Activated T-cell treated with anti-CD3 and anti-CD28 coated beads, Interleukin-2, amount 50 U/mL, for 72 hours (primary cell): ENCODE measurements at places on chromosomes 1 and 21. TPM values are rescaled to one million over a fixed set of nuclear protein-coding genes. Genes with fewer than 3 reads are reported as not detected.

DNA sequence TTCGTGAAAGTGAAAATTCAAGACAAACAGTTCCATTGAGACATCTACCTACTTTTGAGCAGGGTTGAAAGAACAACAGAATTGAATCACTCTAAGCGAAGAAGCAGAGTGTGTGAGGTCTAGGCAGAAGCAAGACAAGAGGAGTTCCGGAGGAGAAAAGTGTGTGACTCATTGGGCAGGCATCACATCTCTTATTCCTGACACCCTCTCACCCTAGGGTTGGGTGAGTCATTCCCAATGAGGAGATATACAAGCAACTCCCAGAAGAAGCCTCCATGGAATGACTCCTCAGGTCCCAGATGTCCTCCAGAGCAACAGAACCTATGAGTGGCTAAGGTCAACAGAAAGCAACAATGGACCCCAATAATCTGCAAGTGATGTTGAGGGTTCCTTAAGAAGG lies 138.1 kb downstream of the TPR start:
- DNase-seq = no peak

- DNase-seq = no peak
Observed at GRCh38 chr1:39751595-39751994, 12.9 kb downstream of the PPIE start.

GRCh38 chr1:21216835-21217811 lies 40.4 kb upstream of the EIF4G3 start:
- peak; percentile 75 for DNase-seq

GRCh38 chr1:73832276-73833181 lies 365.4 kb downstream of the LRRIQ3 start:
- DNase-seq = no peak

DNA sequence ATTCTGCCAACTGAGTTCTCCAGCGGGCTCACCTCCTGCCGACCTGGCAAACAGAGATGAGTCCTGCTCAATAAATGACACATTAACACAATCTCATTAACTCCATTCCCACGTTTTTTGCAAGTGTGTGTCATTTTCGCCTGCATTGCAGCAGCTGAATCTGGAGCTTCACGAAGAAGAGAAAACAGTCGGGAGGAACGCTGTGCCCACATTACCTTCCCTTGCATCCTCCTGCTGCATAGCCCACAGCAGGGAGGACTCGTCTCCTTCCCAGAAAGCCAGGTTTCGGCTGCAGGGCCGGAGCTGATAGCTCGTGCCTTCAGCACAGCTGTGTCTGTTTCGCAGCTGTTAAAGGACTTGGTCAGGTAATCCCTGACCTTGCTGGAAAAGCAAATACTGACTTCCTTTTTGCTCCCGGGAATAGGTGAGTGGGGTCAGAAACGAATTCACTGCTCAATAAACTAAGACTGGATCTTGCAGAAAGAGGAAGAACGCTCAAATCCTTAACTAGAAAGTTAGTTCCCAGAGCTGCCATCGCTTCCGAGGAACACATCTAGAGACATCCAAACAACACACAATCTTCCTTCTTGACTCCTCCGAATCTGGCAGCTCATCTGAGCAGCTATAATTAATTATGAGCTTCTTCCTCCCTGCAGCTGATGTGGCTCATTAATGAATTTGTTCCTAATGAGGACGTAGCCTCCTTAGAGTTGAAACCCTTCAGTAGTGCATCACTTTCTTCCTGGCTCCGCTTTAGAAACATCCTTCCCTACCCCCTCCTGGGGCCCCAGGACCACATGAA lies 33.0 kb downstream of the KANK4 start:
- no peak for DNase-seq

GRCh38 chr1:185464777-185465176 lies 147.7 kb upstream of the IVNS1ABP start:
- no peak for DNase-seq

DNA sequence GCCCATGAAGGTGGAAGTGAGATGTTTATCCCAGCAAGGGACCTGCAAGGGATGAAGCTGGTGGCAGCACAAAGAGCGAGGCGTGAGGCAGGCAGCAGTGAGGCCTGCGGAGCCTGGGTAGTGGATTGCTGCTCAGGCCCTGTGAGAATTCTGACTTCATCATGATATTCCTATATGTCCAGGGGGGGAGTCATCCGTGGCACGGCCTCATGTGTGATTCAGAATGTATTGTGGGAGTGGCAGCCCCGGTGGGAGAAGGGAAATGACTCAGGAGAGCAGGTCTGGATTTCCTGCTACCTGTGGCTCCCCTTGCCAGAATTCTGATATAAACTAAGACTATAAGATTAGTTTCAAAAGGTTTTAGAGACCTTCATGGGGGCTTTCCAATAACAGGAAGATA lies 240.9 kb downstream of the CAMTA1 start:
- DNase-seq = no peak

DNA sequence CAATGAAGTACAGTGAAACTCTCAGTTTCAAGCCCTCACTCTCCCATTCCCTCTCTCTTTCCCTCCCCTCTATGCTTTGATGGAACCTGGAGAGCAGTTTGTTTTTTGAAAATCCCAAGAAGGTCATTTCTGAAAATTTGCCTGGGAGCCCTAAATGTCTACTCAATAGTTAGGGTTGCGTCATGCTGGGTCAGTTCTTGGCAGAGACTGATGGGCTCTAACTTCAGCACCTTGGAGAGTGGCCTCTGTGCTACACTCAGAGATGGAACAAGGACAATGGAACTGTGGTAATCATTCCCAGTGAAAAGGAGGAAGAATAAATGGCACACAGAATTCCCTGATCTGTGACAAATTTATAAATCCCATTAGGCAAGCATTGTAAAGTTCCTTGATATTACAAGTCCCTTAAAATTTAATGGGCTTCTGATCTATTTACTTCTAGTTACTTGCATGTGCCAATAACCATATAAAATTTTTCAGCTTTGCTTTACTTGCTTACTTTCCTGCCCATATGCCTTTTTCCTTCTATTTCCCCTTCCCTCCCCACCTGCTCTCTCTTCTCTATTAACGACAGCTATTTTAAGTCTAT lies 182.9 kb upstream of the KCND3 start:
- DNase-seq = no peak

DNA sequence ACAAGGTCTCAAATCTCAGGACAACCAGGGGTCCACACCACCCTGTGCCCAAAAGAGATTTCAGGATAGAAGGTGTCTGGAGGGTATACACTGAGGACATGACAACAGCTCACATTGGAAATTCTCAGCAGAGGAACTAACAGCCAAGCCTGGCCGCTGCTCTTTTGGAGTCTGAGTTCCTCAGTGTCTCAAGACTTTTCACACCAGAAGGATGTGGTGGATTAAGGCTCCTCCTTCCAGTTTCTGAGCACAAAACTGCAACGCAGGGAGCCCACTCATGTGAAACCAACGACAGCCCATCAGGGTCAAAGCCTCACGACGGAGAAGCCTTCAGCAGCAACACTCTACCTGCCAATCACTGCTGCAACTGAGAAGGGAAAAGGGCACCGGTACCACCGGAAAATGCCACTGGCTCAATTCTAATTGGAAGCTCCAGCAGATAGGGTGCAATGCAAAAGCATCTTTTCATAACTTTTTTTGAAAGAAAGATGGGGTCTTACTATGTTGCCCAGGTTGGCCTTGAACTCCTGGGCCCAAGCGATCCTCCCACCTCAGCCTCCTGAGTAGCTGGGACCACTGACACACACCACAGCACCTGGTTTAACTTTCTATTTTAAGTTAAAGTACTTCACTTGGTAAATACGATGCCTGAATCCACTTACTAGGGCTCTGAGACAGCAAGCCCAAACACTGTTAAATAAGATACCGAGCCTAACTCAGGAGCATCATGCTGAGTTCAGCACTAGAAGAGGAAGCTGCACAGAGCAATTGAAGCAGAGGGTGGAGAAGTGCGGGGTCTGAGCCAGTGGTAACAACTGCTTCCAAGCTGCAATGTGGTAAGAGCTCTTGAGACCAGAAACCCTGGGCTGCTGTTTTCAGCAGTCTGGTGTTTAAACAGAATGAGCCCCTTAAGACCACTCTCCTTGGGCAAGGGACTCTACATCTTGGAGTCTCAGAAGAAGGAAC lies 7.8 kb downstream of the CAPZB start:
- DNase-seq = peak; percentile 48

GRCh38 chr1:203287109-203287893 lies 18.0 kb upstream of the BTG2 start:
- DNase-seq = peak; percentile 84

DNA sequence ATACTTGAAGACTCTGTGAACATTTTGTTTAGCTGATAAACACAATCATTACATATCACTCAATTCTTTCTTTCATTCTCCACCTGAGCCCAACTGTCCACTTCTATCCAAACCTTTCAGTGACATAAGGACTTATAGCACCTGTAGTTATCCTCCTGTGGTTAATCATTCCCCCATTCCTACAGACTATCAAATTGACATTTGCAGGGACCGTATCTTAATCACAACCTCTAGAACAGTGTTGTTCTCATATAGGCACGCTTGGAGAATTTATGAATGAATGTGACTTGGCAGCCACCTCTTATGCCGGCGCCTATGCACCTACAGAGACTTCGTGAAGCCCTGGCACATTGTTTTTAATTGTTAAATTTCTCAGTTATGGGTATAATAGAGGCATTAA lies 83.9 kb upstream of the CXADR start:
- no peak for DNase-seq

DNA sequence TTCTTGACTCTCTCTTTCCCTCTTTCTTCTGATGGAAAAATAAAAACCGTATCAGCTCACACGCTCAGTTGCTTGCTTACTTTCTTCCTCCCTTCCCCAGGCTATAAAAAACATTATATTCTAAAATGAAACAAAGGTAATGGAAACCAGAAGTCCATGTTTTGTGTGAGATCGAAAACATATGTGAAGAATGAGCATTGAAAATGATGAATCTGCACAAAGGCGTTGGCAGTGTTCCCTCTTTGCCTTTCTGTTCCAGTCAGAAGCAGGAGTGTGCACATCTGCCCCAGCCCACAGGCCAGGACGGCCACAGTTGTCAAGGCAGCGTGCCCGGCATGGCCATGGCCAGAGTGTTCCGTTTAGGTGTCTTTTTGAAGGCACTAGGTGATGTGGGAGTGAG lies 185.3 kb upstream of the USP24 start:
- no peak for DNase-seq

GRCh38 chr21:26686278-26686677 lies 113.2 kb upstream of the CYYR1 start:
- DNase-seq = no peak

GRCh38 chr1:111515291-111516004 lies 12.0 kb upstream of the ADORA3 start:
- peak; percentile 35 for DNase-seq

DNA sequence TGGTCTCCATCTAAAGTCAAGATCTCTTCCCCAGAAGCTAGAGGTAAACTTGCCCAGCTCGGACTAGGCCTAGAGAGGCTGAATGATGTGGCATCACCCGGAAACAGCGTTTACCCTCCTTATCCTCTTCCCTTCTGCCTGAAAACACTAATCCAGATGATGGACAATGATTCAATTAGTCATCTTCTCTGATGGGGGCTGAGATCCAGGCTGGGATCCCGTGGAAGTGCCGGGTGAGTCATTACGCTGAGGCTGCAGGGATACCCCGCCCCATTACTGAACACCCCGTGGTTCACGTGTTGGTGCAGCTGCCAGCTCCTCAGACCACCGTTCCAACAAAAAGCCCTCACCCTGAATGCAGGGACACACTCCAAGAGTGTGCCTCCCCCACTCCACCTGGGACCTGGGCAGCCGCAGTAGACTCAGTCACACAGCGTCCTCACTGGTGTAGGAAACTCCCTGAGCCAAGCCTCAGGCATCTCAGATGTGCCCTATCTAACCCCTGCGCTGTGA lies 2.0 kb downstream of the S100A6 start:
- no peak for DNase-seq

DNA sequence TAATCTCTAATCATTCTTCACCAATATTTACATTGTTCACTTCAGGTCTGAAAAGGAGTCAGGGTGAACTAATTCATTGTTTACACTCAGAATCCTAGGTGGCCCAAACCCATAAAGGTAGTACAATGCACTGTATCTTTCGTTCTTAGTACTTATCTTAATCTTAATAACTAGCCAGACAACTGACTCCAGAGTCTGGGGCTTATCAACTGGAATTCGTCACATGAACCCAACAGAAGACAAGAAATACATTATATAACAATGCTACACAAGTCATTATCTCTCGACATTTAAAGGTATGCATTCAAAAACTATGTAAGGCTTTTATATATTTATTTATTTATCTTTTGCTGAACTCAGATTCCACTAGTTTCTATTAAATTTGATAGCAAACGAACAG lies 125.9 kb upstream of the ESRRG start:
- no peak for DNase-seq

- no peak for DNase-seq
Observed at GRCh38 chr1:99550198-99550597, 95.7 kb upstream of the PALMD start.

DNA sequence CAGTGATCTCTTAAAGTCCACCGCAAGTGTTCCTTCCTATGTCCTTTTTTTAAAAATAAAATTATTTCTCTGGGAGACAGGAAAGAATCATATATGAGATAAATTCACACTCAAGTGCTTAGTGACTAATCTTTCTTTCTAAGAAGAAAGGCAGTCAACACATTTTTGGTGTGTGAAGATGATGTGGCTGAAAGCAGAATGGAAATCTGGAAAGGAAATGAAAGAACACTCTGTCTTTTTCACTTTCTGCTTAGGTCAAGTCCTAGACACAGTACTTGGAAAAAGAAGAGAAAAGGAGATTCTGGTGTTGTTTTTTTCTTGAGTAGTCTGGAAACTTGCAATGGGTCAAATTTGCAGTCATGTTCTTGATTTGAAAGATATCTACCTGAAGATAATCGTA lies 45.5 kb upstream of the PRRX1 start:
- DNase-seq = no peak

DNA sequence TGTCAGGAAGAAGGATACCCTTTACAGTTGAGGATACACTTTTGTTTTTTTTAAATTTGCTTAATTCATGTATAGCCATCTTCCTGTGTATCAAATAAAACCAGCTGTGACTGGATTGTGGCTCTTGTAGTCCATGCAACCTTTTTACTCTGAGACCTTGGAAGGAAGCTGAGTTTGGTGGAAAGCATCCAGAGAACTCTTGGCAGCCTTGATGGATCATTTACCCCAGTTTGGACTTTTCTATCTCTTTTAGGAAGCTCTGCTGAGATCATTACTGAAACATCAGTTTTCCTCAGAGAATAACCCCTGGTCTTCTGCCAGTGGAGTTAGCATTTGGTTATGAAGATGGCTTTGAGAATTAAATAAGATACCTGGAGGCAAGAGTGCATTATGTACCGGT lies 21.2 kb upstream of the APOBEC4 start:
- DNase-seq = no peak

DNA sequence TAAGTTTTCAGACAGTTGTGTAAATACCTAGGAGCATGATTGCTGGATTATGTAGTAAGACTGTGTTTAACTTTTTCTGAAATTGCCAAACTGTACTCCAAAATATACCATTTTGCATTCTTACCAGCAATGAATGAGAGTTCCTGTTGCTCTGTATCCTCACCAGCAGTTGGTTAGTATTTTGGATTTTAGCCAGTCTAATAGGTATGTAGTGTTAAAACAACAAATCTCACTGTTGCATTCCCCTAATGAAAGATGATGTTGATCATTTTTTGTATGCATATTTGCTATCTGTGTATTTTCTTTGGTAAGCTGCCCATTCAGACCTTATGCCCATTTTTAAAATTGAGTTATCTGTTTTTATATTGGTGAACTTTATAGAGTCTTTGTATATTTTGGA lies 89.9 kb downstream of the RASAL2 start:
- no peak for DNase-seq

- no peak for DNase-seq
Observed at GRCh38 chr1:213719462-213719861, 268.3 kb upstream of the PROX1 start.

XCL1 gene
- 11.7 TPM for total RNA-seq

RGS7 gene
- not detected for total RNA-seq

METTL18 gene
- total RNA-seq = 11.7 TPM

PEAR1 gene
- not detected for total RNA-seq

UBE2U gene
- total RNA-seq = not detected

RPTN gene
- total RNA-seq = not detected
